ENCODE measurements at places on chromosomes 6 and 20.

DNA sequence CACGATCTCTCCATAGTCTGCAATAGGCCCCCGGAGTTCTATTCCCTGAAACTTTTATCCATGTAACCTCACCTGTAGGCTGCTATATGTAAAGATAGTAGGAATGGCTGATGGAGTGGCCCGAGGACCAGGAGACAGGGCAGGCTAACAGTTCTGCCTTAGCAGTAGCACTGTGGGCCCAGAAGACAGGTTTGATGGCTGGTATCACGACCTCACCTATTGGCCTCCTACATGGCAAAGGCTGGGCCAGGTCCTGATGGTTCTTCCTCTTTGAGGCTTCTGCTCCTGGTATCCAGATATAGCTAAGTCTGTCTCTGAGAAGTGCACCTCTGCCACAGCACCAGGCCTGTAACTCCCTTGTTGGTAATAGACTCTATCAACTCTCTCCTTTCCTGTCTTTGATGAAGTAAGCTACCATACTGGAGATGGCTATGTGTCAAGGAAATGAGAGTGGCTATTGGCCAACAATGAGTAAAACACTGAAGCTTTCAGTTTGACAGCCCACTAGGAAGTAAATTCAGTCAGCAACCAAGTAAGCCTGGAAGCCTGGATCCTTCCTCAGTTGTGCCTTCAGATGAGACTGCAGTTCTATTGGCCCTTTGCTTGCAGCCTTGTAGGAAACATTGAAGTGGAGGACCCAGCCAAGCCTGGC, 5.7 kb downstream of the SPEF1 start:
- no peak for DNase-seq

DNA sequence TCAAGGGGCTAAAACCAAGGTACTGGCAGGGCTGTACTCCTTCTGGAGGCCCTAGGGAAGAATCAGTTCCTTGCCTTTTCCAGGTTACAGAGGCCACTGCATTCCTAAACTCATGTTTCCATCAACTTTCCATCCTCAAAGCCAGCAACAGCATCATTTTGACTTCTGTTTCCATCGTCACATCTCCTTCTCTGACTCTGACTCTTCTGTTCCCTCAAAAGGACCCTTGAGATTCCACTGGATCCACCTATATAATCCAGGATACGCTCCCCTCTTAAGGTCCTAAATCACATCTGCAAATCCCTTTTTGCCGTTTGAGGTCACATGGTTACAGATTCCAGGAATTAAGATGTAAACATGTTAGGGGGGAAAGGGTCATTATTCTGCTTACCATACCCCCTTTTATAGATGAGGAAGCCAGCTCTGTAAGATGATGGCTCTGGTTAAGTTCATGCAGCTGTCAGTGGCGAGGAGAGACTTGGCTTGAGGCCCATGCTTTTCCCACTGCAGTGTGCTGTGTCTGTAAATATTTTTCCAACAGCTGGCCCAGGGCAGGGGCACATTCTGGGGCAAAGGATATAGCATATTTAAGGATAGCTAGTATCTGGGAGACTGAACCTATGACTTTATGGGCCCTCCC, 114.6 kb downstream of the TNFRSF21 start:
- no peak for DNase-seq

DNA sequence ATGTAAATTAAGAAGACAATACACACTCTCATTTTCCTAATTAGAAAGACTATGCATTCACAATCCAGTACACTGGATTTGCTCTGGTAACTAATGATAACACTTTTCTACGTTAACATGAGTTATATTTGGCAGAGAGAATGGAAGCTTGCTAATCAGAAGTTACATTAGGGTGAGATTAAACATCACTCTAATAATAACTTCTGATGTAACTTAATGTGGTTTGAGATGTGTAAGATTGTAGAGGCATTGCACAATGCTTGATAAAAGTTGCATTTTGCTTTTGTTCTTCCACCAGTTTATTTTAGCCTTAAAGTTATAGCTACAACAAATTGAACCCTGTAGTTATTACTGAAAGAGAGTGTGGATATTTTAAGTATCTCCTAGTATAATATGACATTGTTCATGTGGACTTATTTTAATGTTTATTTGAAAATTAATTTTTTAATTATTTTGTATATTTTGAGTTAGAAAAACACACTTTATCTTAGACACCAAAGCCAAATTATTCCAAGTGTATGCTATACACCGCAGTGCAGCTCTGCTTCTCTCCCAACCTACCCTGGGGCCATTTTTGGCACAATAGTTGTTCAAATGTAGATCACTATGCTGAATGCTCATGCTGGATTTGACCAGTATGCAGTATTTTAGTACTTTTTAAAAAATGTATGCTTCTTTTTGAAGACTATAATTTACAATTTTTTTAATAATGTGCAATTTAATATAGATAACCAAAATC, 143.2 kb downstream of the SLC16A10 start:
- DNase-seq = no peak

- DNase-seq = no peak
Measured at GRCh38 chr6:47256981-47257730, 52.5 kb downstream of the TNFRSF21 start.

DNA sequence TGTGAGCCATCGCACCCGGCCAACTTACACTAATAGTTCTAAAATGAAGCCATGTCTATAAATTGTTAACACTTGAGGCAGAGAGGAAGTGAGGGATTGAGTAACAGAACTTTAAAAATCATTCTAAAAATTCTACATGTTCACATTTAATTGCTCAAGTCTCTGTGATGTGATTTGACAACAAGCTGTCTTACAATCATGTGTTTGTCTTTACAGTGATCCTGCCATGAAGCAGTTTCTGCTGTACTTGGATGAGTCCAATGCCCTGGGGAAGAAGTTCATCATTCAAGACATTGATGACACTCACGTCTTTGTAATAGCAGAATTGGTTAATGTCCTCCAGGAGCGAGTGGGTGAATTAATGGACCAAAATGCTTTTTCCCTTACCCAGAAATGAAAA, 23.6 kb downstream of the GTF2H5 start:
- no peak for DNase-seq

- no peak for DNase-seq
Measured at GRCh38 chr6:65638047-65638831, 68.8 kb downstream of the EYS start.
